Stimulated activated CD4-positive, alpha-beta T cell treated with anti-CD3 and anti-CD28 coated beads, Interleukin-12 subunit alpha, Interleukin-12 subunit beta, amount 100 ng/mL, for 48 hours (primary cell): ENCODE measurements at places on chromosomes 4 and X.

DNA sequence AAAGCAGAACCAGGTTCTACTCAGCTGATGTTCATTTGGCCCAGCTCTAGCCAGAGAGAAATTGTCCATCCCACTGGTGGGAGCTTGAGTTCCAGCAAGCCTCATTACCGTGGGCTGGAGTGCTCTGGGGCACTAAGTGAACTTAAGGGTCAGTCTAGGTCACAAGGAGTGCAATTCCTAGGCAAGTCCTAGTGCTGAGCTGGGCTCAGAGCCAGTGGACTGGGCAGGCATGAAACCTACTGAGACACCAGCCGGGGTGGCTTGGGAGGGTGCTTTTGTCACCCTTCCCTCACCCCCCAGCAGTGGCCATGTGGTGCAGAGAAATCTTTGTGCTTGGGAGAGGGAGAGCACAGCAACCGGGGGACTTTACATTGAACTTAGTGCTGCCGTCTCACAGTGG lies 39.4 kb downstream of the GSX2 start:
- DNase-seq = no peak

GRCh38 chr4:46370531-46370930 lies 19.4 kb downstream of the GABRA2 start:
- no peak for DNase-seq

GRCh38 chrX:129876771-129877305 lies 29.1 kb upstream of the UTP14A start:
- DNase-seq = no peak

DNA sequence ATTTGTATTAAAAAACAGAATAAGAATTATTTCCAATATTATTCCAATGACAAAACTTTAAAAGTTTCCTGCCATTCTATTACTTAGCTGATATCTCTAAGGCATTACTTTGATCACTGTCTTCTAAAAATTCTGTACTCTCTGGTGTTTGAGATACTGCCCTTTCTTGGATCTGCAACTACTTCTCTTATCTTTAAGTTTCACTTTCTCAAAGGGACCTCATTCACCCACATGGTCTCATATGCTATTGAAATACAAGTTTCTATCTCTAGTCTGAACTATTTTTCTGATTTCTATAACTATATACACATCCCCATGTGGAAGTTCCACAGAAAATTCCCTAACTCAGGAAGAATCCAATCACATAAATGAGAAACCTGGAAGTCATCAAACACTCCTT lies 22.2 kb downstream of the TMPRSS11E start:
- no peak for DNase-seq

DNA sequence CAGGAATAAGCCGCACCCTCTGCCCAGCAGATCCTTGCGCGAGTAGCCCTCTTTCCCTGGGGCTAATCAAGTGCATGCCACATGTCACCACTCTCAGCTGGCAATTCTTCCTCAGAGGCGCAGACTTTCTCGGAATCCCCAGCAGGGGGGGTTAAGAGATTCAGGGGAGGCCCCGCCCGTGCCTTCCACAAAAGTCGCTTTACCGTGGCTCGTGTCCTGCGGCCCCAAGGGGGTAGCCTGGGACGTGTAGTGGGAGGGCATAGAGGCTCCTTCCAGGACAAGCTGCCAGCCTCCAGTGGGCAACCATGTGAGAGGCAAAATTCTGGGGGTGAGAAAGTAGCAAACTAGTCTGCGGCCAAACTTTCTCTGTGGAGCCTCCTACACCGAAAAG lies 652 bp downstream of the SRPX start:
- DNase-seq = no peak

GRCh38 chrX:103520386-103520785 lies 1.1 kb upstream of the RAB40A start:
- no peak for DNase-seq
